Activated gamma-delta T cell (primary cell): ENCODE measurements at places on chromosomes 12 and 14.

DNA sequence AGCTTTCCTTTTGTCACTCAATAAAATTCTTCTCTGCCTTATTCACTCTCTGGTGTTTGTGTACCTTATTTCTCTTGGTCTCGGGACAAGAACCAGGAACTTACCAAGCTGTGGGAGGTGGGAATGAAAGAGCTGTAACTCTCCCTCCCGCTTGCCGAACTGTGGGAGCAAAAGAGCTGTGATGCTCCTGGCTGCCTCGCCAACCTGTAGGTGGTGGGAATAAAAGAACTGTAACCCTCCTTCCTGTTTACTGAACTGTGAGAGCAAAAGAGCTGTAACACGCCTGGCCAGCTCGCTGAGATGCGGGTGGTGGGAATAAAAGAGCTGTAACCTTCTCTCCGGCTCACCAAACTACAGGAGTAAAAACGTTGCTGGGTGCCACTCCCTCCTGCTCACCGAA lies 314.1 kb upstream of the LRIG3 start:
- no peak for DNase-seq

DNA sequence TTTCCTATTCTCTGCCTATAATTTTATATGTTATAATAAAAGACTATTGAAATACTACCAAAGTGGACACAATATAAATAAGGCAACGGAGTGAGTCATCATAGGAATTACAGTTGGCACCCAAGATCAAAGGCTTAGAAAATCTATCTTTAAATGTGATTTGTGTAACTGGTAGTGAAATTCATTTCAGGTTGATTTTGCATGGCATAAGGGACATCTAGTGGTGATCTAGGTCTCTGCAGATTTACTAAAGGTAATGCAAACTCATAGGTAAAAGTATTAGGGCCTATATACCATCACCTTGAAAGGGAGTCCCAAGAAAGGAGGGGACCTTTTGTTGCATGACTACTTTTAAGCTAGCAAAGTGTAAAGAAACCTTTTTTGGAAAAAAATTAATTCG lies 527.2 kb downstream of the NRXN3 start:
- no peak for DNase-seq

DNA sequence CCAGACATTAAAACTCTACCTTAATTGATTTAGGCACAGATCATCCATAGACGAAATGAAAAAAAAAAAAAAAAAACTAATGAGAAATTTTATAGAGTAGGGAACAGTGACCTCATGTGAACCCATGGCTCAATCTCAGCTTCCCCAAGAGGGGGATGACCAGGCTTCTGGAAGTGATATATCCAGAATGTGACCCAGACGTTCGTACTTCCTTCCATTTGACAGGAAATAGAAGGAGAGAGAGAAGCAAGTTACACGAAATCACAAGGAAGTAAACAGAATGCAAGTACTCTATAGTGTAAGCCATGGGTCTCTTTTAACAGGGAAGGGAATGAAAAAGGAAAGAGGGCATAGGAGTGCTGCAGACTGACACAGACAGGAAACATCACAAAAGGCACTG lies 10.1 kb downstream of the FOXN3 start:
- DNase-seq: no peak

DNA sequence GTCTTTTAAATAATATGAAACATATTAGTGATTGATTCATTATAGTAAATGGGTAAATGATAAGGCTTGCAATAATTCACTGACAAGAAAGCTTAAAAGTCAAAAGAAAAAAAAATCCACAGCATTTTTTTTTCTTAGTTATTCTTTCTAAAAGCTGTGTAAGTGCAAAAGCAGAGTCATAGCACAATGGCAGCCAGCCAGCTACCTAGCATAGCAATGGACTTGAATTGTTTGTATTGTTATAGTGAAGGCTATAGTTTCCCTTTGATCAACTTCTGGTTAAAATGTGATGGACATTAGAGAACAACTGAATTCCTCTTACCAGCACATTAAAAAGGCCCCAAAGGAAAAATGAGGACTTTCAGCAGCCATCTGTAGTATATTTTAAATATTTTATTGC lies 232.1 kb downstream of the NAV3 start:
- DNase-seq: no peak

- DNase-seq: no peak
Measured at GRCh38 chr12:95614390-95614982, 63.2 kb upstream of the USP44 start.

GRCh38 chr12:19639781-19640415 lies 200.6 kb downstream of the AEBP2 start:
- DNase-seq: no peak

- no peak for DNase-seq
Measured at GRCh38 chr14:93104961-93105360, 10.8 kb downstream of the ITPK1 start.

GRCh38 chr14:56112781-56113180 lies 5.4 kb upstream of the PELI2 start:
- no peak for DNase-seq

DNA sequence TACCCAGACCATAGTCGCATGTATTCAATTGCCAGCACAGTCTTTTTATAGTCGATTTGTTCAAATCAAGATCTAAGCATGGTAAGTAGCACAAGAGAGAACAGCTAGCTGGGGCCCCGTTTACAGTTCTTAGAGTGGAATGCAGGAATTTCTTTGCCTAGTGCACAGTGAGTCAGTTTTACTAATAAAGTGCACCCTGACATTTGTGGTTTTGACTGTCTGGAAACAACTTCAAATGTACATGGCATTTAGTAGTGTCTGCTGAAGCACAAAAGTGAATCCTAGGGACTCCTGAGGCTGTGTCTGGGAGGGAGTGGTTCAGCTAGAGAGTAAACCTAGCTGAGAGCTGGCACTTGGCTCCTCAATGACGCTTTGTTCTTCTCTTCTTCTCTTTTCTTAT lies 64.9 kb downstream of the TMX1 start:
- DNase-seq: no peak

DNA sequence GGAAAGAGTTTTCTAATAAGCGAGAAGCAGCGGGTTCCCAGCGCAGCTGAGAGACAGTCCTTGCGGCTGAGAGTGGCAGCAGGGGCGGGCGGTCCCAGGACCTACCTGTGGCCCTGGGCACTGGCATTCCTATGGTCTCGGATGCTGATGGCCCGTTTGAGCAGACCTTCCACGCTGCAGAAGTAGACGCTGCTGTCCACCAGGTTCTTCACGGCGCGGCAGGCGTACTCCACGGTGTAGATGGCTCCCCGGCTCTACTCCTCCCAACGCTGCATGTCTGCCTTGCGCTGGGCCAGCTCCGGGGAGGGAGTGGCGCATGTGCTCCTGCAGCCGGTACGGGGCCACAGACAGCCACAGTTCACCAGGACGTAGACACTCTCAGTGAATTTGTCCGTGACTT lies 21.8 kb upstream of the PLEKHA5 start:
- DNase-seq: no peak

DNA sequence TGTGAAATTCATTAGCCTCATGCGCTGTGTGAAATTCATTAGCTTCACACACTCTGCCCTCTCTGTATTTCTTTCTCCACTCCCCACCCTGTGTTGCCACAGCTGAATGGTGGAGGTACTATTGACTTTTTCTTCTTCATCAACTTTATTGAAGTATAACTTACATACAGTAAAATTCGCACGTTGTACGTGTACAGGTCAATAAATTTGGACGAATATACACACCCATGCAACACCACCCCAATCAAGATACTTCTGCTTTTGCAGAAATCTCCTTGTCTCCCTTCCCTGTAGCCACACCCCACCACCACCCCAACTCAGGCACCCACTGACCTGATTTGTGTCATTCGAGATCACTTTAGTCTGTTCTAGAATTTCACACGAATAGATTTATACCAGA lies 51.8 kb downstream of the FBXL14 start:
- no peak for DNase-seq

GRCh38 chr12:87165733-87166375 lies 863.3 kb downstream of the C12orf50 start:
- no peak for DNase-seq

DNA sequence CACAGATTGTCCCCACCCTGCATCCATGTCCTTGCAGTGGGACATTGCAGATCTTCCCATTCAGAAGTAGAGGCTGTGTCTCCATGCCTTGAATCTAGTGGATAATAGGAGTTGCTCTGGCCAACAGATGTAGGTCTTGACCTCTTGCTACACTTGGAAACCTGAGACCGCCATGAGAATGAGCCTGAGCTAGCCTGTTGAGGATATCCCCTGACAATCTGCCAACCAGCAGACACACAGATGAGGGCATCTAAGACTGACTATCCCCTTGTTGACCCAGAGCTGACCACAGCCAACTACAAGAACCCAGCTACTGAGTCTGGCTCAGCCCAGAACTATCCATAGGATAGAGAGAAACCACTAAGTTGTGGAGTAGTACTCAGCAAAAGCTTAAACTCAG lies 161.1 kb upstream of the NOS1 start:
- no peak for DNase-seq

GRCh38 chr12:25347716-25348592 lies 97.2 kb upstream of the KRAS start:
- DNase-seq: no peak

GRCh38 chr12:64819816-64820402 lies 4.5 kb upstream of the TBC1D30 start:
- no peak for DNase-seq

DNA sequence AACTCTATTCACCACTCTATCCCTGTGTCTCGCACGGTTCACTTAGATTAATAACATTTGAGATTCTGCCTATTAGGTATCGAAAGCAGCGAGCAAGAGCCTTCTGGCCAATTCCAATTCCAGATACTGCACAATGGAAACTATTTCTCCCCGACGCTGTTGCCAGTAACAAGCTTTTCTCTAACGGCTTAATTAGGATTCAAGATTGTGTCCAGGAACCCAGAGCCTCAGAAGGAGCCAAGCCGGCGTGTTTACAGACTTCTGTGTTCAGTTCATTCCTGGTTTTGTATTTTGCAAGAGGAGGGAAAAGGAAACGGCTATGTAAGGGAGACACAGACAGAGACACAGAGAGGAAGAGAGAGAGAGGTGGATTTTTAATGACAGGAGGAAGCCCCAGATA lies 185.6 kb downstream of the DICER1 start:
- DNase-seq: no peak
